ENCODE measurements at places on chromosomes 1 and 21. TPM values are rescaled to one million over a fixed set of nuclear protein-coding genes. Genes with fewer than 3 reads are reported as not detected.

PDC gene
- total RNA-seq: not detected

FCMR gene
- not detected for total RNA-seq

GPR153 gene
- total RNA-seq: 5.5 TPM

TTC13 gene
- 8.4 TPM for total RNA-seq

ABCG1 gene
- 16.2 TPM for total RNA-seq

SLAMF1 gene
- total RNA-seq: 0.65 TPM

LMX1A gene
- total RNA-seq: 0.32 TPM

TNFRSF4 gene
- total RNA-seq: 0.50 TPM

WNT9A gene
- total RNA-seq: 15.7 TPM

DNA sequence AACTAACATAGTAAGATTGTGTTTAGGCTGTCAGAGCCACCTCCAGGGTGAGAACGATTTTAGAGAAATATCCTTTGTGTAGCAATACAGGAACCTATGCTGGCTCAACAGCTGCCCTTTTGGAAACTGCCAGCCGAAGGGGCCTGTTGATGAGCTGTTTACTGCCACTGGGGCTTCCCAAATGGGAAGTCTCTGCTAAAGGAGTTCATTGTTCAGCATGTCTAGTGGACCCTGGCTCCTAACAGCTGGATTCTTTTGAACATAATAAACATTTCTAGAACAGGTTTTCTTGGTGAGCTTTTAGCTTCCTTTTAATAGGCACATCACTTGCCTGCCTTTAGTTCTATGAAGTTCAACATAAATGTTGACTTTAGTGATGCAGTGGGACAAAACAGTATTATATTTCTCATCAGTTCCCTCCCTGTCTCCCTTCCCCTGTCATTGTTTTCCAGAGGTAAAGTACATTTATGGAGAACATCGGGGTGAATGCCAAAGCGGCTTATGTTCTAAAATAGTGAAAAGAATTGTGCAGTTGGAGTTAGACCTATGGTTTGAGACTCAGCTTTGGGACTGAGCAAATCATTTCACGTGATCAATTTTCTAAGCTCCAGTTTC, 57.4 kb downstream of the UCK2 start:
- peaks cover 11% of the 10 kb centered on the region for H3K4me1 ChIP-seq
- no peak overlapping the region for H3K27ac ChIP-seq
- no peaks in the 10 kb centered on the region for H3K27me3 ChIP-seq
- DNase-seq: no peak
- H3K4me3 ChIP-seq: no peak overlapping the region
- H3K36me3 ChIP-seq: no peaks in the 10 kb centered on the region

- no peak for DNase-seq
- H3K4me1 ChIP-seq: peaks cover 36% of the 10 kb centered on the region
- no peak overlapping the region for H3K4me3 ChIP-seq
- no peaks in the 10 kb centered on the region for H3K27me3 ChIP-seq
- peak overlapping the region; percentile 78 for H3K27ac ChIP-seq
- H3K36me3 ChIP-seq: peaks cover 95% of the 10 kb centered on the region
These were observed 29.9 kb upstream of the PPP1R15B start for GRCh38 chr1:204441558-204441957.

DNA sequence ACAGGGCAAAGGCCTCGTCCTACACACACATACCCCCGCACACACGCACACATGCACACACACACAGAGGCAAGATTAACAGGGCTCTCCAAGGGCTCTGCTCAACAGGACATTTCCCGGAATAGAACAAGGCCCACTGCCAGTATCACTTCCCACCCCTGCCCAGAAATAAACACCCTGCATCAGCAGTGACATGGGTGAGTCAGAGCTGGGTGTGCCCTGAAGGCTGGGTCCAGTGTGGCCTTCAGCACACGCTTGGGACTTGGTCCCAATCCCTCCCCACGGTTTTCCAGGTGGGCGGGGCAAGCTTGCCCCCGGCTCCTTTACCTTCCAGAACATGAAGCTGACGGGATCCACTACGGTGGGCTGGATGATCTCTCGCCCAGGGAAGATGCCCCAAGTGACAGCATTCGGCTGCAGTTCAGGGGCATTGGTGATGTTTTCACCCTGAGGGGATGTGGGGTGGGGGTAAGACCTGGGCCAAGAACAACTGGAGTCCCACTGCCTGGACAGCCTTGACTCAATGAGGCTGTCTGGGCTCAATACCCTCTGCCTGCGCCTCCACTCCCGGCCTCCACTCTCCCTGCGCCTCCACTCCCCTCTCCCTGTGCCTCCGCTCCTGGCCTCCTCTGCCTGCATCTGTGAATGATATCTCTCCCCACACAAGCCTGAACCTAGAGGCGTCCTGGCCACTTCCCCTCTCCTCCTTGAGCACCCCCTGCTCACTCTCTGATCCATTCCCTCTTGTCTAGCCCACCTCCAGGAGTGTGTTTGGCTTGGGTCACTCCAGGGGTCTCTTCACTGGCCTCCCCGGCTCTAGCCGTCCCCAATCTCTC, 14.7 kb downstream of the MTHFR start:
- peak overlapping the region; percentile 92 for H3K27ac ChIP-seq
- no peaks in the 10 kb centered on the region for H3K27me3 ChIP-seq
- DNase-seq: peak; percentile 98

DNA sequence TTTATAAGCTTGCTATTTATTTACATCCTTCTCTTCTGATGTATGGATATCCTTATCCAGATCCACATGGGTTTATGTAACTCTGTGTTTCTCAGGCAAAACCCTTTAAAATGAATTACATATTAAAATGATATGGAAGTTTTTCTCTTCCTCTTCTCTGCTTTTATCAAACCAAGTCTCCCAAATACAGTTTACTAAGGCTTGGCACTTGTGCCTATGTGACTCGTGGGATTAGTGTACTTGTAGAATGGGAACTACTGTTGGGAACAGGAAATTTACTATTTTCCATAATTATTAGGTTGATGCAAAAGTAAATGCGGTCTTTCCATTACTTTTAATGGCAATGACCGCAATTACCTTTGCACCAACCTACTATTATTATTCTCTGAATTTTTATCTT, 14.8 kb downstream of the SIM2 start:
- no peak overlapping the region for H3K27ac ChIP-seq
- peaks cover 18% of the 10 kb centered on the region for H3K4me1 ChIP-seq
- H3K27me3 ChIP-seq: peaks cover 52% of the 10 kb centered on the region
- DNase-seq: no peak
- no peak overlapping the region for H3K4me3 ChIP-seq

DNA sequence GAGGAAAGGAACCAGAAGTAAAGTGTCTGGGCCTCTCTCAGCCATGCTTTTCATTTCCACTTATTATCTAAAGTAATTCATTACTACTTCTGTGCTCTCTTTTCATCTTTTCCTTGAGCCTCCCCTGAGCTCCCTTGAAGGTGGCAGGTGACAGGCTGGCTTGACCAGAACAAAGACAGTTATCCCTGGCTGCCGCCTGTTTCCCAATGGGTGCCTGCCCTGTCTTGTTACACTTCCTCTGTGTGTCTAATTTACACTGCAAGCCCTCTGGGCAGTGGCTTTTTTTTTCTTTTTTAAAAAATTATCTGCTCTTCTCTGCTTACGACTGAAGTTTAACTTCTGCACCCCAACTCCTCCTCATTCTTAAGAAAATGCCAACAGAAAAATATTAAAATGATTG, 113.4 kb downstream of the NGF start:
- H3K27ac ChIP-seq: no peak overlapping the region
- H3K4me1 ChIP-seq: no peaks in the 10 kb centered on the region
- no peaks in the 10 kb centered on the region for H3K27me3 ChIP-seq
- no peaks in the 10 kb centered on the region for H3K36me3 ChIP-seq
- no peak overlapping the region for H3K4me3 ChIP-seq

GRCh38 chr1:116934586-116935207, 25.0 kb downstream of the PTGFRN start:
- H3K4me3 ChIP-seq: no peak overlapping the region
- H3K4me1 ChIP-seq: peaks cover 7% of the 10 kb centered on the region
- DNase-seq: no peak
- H3K27me3 ChIP-seq: no peaks in the 10 kb centered on the region
- H3K36me3 ChIP-seq: no peaks in the 10 kb centered on the region

- H3K27ac ChIP-seq: no peak overlapping the region
- H3K36me3 ChIP-seq: peaks cover 9% of the 10 kb centered on the region
- DNase-seq: no peak
- H3K4me3 ChIP-seq: no peak overlapping the region
These were observed 9.9 kb upstream of the TARS2 start for GRCh38 chr1:150477320-150477719.

GRCh38 chr1:109474697-109475096, 8.4 kb downstream of the SYPL2 start:
- peaks cover 16% of the 10 kb centered on the region for H3K36me3 ChIP-seq
- no peak for DNase-seq
- no peaks in the 10 kb centered on the region for H3K27me3 ChIP-seq
- no peak overlapping the region for H3K27ac ChIP-seq

DNA sequence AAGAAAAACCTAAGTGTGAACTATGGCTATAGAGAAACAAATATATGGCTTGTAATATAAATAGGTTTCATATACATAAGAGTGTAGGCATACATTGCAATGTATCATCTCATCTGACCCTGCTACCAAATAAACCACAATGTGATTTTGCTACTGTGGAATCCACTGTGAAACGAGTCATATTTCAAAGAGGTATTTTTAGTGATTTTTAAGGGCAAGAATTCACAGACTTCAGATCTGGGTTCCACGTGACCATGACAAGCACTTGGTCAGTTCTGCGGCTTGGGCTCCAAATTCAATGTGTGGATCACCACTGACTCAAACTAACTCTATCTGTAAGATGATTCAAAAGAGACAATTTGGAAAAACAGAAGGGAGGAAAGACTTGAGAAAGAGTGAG, 147.0 kb upstream of the ERG start:
- no peaks in the 10 kb centered on the region for H3K27me3 ChIP-seq
- H3K4me1 ChIP-seq: no peaks in the 10 kb centered on the region
- no peak overlapping the region for H3K27ac ChIP-seq
- peak; percentile 70 for DNase-seq

DNA sequence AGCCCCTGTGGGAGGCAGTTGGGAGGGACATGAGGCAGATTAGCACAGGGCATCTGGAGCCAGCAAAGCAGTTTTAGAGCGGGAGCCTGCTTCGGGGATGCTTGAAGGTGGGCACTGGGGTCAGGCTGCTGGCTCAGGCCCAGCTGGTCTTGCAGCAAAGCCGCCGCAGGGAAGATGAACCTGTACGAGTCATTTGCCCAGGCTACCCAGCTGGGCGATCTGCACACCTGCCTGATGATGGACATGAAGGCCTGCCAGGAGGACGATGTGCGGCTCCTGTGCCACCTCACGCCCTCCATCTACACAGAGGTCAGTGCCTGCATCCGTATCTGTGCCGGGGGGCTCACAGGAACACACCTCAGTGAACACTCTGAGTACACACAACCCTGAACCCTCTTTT, 7.7 kb upstream of the SLC27A3 start:
- H3K27ac ChIP-seq: no peak overlapping the region
- H3K36me3 ChIP-seq: peaks cover 90% of the 10 kb centered on the region
- H3K4me1 ChIP-seq: peaks cover 34% of the 10 kb centered on the region
- no peak for DNase-seq

- peaks cover 4% of the 10 kb centered on the region for H3K4me1 ChIP-seq
- no peak overlapping the region for H3K4me3 ChIP-seq
- H3K27ac ChIP-seq: no peak overlapping the region
- peaks cover 89% of the 10 kb centered on the region for H3K36me3 ChIP-seq
These were observed 38.9 kb downstream of the EPRS1 start for GRCh38 chr1:220007438-220007837.

DNA sequence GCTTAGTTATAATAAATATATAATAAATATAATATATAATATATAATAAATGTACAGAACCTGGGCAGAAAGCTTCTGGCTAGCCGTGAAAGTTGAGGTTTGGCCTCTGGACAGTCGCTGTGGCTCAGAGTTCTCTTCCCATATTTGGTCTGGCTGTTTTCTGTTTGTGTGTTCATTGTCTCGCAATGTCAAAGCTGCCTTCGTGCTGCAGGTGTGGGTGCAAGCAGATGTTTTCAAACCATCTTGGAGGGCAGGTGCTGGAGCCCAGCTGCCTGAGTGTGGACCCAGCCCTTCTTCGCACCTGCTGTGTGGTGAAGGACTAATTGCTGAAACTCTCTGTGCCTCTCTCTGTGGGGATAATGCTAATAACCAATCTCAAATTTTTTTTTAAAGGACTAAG, 3.6 kb upstream of the CSTB start:
- H3K27me3 ChIP-seq: no peaks in the 10 kb centered on the region
- peaks cover 8% of the 10 kb centered on the region for H3K4me1 ChIP-seq
- no peak overlapping the region for H3K27ac ChIP-seq
- no peak for DNase-seq

DNA sequence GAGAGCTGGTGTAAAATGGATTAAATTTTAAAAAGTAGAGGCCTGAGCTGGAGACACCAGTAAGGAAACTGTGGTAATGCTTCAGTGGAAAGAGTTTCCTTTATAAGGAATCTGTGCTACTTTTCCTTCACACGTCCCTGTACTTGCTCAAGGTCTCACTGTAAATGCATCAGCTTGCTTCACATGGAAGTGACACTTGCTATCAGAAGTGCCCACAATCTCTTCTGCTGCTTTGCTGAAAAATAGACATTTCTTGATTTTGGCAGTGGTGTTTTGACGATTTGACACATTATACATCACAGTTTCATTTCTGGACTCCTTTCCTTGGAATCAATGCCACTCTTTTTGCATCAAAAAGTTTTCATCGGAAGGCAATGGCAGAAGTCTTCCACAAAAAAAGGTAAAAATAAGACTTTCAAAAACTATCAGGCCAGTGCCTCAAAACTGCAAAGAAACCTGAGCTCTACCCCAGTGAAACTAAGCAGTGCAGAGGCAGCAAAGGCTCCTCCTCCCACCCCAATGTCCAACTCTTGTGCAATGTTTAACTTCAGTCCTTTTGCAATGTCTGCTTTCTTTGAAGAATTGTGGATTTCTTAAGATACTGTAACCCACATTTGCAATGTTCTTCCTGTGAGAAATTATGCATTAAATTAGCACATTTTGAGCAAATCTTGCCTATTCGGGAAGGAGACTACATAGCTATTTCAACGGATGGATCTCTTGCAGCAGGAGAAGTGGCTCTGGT, 18.4 kb upstream of the TSPAN2 start:
- no peaks in the 10 kb centered on the region for H3K27me3 ChIP-seq
- no peak for DNase-seq
- no peak overlapping the region for H3K4me3 ChIP-seq
- no peaks in the 10 kb centered on the region for H3K4me1 ChIP-seq
- no peak overlapping the region for H3K27ac ChIP-seq

GRCh38 chr1:94646141-94646643, 104.6 kb upstream of the F3 start:
- H3K27me3 ChIP-seq: no peaks in the 10 kb centered on the region
- no peak overlapping the region for H3K4me3 ChIP-seq
- peaks cover 23% of the 10 kb centered on the region for H3K4me1 ChIP-seq

GRCh38 chr1:155301342-155301841, at the start of gene PKLR:
PKLR (minus strand) TSS chr1:155301438; CDS start chr1:155301395, 43 bp downstream.
- H3K4me1 ChIP-seq: no peaks in the 10 kb centered on the region
- H3K27ac ChIP-seq: no peak within 1 kb of the TSS
- no peak for DNase-seq
- no peak within 1 kb of the TSS for H3K4me3 ChIP-seq
- peaks cover 20% of the 10 kb centered on the region for H3K27me3 ChIP-seq

- H3K4me3 ChIP-seq: no peak overlapping the region
- H3K27ac ChIP-seq: no peak overlapping the region
- no peaks in the 10 kb centered on the region for H3K27me3 ChIP-seq
- no peaks in the 10 kb centered on the region for H3K36me3 ChIP-seq
- no peak for DNase-seq
These were observed 42.6 kb upstream of the PTGS2 start for GRCh38 chr1:186722711-186723309.
